CD4-positive, alpha-beta T cell (primary cell): ENCODE measurements at places on chromosomes 12 and 14.

DNA sequence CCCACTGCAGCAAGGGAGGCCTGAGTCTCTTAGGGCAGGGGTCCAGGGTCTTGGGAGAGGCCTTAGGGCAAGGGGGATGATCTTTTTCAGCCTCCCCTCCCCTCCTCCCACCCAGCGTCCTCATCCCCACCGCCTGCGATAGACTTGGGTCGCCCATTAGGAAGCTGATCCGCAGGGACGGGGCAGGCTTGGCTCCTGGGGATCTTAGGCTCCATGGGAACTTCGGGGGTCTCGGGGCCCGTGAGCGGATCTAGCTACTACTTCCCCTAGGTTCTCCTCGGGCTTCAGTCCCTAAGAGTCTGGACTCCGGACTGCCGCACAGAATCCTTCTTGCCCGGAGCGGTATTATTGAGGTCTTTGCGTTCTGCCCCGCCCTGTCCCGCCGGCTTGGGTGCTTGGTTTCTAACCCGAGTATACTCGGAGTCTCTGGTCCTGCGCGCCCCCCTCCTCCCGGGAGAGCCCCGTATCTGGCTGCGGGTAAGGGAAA lies 2.2 kb upstream of the PTHLH start:
- DNase-seq, result no peak

DNA sequence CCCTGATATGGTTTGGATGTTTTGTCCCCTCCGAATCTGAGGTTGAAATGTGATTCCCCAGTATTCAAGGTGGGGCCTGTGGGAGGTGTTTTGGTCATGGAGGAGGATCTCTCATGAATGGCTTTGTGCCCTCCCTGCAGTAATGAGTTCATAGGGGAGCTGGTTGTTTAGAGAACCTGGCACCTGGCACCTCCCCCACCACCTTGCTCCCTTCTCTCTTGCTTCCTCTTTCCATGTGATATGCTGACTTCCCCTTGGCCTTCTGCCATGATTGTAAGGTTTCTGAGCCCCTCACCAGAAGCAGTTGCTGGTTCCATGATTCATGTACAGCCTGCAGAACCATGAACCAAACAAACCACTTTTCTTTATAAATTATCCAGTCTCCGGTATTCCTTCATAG lies 32.6 kb downstream of the CD163L1 start:
- no peak for DNase-seq

GRCh38 chr12:55842681-55843429 lies at the start of gene MMP19:
TSS of gene MMP19 (minus strand) at chr12:55842936. CDS start at chr12:55842830, 106 bp downstream.
- no peak for DNase-seq

DNA sequence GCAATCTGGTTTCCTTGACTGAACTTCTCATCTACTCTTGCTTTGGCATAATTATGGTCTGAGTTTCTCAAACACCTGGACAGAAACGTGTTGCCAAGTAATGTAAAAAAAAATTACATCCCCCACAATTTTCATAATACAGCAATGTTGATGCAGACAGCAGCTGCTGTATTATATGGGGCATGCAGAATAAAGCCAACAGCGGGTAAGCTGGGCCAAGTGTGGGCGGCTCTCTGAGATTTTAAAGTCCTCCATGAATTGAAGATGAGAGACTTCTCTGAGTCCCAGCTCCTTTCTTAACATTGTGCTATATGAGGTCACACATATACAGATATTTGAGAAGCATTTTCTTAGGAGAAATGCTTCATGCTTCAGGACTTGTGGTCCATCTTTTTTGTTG lies 881.2 kb downstream of the GALC start:
- no peak for DNase-seq

- no peak for DNase-seq
Observed at GRCh38 chr12:13367973-13368372, 171.4 kb downstream of the EMP1 start.

- DNase-seq, result no peak
Observed at GRCh38 chr14:31692376-31692781, 131.2 kb downstream of the NUBPL start.

- DNase-seq, result no peak
Observed at GRCh38 chr12:76542908-76543307, 16.7 kb downstream of the OSBPL8 start.

- DNase-seq, result no peak
Observed at GRCh38 chr14:91875525-91876286, 8.4 kb upstream of the TC2N start.

DNA sequence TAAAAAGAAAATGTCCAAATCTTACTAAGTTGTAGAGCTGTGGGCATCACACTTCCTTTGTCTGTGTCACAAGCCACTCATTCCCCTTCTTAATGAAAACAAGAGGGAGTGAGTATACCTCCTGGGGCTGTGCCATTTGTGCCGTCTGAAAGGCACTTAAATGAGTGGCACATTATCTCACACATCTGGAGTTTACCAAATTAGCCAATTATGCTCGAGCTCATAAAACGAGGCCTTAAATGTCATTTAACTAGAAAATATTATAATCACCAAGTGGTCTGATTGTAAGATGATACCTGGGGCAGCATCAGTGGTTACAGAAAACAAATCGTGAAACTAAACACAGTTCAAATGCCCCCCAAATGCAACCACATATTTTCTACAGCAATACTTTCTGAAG lies 146.1 kb downstream of the PAX9 start:
- no peak for DNase-seq

DNA sequence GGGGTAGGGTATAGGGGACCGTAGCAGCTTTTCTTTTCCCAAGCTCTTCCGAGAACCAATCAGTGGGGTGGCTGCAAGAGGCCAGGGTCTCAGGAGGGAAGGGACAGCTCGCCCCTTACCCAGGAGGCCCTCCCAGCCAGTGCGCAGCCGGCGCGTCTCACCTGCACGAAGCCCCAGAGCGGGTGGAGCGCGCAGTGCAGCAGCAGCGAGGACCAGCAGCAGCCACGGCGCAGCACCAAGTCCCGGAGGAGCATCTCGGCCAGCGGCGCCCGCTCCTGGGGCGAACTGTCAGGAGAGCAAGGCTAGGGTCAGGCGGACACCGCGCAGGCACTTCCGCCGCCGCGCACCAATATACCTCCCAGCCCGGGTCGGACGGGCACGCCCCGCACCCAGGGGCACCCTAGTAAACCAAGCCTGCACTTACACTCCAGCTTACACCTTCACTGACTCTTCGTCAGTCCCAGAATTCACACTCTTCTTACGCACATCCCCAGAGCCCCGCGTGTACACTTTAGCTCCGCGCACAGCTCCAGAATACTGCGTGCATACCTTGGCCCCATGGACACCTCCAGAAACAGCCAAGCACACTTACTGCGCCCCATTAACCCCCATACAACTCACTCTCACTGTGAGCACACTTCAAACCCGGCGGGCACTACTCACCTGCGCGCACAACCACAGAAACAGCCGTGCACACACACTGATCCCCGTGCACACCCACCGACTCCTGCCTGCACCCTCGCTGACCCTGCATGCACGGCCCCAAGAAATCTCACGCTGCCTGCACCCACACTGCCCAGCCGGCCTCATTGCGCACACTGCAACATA lies 606 bp downstream of the PRIMA1 start:
- DNase-seq, result no peak

DNA sequence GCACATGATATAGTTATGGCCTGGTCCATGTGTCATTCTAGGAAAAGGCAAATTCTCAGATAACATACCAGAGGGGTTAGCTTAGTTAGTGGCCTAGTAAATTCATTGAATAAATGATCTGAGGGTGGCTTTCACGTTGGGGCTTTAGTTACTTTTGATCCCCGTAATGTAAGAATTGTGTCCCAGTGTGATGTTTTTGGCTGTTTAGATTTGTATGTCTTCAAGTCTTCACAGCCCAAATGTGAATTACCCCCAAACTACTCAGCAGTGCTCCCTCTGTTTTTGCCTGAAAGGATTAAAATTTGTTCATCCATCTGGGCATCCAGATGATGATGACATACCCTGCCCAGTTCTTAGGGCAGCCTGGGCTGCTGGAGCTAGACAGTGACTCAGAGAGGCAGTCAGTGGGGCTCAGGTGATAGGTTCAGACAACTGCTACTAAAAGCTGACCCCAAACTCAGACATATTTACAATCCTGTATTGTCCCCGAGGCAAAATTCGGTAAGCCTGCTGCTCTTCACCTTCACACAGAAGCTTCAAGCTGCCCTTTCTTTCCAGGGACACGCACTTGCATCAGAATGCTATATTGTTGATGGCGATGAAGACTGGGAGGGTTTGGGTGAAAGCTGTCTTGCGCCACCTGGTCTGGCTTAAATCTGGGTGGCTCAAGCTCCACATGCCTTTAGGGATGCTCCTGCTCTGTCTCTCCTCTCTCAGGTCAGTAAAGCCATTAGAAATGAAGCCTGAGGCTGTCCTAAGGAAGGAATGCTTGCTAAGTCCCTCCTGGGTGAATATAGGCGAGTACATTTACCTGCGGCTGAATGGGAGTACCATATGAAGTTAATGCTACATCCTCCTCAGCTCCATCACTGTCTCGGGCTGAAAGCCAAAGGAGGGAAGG lies 10.3 kb downstream of the GPRC5D start:
- no peak for DNase-seq

GRCh38 chr12:87930033-87930432 lies 99.2 kb downstream of the C12orf50 start:
- DNase-seq, result no peak

- no peak for DNase-seq
Observed at GRCh38 chr12:55385891-55386290, 14.4 kb upstream of the OR6C65 start.

DNA sequence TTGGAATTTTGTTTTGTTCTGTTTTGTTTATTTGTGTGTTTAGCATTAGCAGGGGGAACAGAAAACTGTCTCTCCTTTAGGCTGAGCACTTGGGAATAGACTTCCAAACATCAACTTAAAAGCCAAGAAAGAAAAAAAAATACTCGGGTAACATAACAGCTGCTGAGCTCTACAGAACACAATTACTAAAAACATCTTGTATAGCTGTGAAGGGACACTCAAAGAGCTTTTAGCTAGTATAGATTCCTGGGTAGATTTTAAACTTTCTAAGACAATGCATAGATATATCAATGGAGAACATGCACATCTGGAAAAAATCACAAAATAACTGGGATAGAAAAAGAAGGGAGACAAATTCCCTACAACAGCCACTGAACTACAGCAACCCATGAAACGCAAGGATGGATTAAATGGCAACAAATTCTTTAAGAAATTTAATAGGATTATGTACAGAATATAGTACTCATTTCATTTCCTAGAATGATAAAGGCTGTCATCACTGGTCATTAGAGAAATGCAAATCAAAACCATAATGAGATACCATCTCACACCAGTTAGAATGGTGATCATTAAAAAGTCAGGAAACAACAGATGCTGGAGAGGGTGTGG lies 174.3 kb upstream of the KRR1 start:
- DNase-seq, result no peak

DNA sequence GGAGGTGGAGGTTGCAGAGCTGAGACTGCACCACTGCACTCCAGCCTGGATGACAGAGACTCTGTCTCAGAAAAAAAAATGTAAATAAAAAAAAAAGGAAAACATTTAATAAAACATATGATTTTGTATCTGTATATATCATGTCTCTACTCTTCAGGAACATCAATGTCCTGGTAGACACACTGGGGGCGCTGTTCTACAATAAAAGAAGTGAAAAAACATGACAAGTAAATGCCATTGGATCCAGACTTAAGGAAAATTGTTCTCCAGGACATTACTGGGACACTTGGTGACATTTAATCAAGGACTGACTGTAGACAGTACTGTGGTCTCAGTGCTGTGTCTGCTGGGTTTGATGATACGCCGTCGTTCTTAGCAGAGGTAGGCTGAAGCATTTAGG lies 15.5 kb upstream of the KLC1 start:
- DNase-seq, result no peak

DNA sequence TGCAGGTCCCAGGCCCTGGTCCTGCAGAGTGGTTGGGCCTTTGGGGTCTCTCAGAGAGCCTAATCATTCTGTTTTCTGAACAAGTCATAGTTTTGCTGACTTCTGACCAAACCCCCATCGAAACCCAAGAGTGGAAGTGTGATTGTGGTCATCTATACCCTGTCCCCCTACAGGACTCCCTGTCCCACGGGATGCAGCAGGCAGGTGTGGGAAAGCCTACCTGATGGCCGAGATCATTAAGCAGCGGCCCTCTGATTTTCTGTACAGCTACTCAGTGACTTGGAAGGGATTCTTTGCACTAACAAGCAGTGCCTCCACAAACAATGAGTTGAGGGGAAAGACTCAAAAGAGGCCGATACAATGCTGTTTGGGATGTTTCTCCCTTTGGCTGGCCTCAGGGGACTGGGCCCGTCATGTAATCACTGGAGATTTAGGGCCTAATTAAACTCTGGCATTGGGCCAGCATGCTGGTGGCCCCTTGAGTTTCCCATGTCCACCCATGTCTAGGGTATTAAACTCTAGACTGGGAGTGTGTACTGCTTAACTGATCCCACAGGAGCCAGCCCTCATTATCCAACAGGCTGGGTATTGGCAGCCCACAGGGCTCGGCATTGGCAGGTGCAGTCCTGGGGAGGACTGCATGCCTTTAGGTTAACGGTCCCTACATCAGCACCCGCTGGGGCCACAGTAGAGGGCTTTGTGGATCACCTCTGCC lies 192.8 kb downstream of the ZFP36L1 start:
- no peak for DNase-seq

GRCh38 chr14:30610787-30611343 lies 11.3 kb upstream of the SCFD1 start:
- no peak for DNase-seq

GRCh38 chr12:13442457-13442856 lies 245.9 kb downstream of the EMP1 start:
- no peak for DNase-seq

DNA sequence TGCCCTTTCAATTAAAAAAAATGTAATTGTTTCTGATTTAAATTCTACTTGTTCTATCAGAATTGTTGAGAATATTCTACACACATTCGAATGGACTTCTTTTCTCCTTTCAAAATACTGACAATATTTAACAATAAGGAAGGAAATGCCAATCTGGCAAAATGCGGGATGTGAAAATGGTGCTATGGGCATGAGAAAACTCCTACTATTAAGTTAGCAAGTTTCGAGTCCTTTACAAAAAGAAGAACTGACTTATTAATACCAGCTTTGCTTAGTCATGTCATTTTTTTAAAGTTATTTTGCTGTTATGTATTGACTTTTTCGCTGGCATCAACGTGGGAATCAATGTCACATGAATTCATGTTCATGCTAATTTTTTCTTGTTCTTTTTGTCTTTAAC lies 31.7 kb upstream of the ARL1 start:
- DNase-seq, result no peak

DNA sequence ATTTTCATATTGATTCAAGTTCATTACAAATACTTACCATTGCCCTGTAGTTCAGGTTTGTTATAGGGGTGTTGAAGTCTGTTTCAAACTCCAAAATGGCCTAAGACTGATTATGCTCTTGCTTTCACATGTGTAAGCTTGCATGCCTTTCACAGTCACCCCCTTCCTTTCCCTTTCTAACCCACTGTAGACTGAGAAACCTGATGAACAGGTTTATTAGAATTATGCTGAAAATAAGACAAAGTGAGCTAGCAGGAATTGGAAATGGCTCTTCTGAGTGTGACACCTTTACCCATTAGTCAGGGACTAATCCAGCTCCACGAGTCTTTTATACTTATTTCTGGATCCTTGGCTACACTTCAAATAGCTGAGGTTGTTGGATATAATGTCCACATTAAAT lies 38.9 kb downstream of the FBXO33 start:
- no peak for DNase-seq
